Activated B cell treated with CpG ODN at 0.5 μM for 24 hours (primary cell): ENCODE measurements at places on chromosomes 6 and 20. TPM values are rescaled to one million over a fixed set of nuclear protein-coding genes. Genes with fewer than 3 reads are reported as not detected.

Gene PREX1
- 65.0 and 71.4 TPM in 2 replicates for total RNA-seq

Gene MTHFD1L
- total RNA-seq: 56.4 and 60.4 TPM in 2 replicates

DNA sequence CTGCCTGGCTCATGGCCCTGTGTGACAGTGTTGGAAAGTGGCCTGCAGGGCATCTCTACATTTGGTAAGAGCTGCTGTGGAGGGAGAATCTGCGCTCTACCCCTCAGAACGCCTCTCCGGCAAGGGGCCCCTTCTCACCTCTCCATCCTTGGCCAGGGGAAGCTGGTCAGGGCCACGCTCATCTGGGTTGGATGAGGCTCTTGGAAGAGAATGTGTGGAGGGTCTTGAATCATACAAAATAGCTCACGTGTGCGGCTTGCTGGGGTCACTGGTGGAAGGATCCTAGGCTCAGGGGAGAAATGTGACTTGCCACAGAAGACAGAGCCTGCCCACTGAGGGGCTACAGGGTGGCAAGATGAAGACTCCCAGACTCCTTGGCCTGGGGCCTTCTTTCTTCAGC lies 105.0 kb downstream of the SCML4 start:
- H3K27ac ChIP-seq: peak overlapping the region; percentile 7
- no peak overlapping the region for H3K4me3 ChIP-seq
- H3K4me1 ChIP-seq: peaks cover 9% of the 10 kb centered on the region
- H3K27me3 ChIP-seq: no peaks in the 10 kb centered on the region
- H3K36me3 ChIP-seq: peaks cover 30% of the 10 kb centered on the region

- peak overlapping the region; percentile 73 for H3K4me3 ChIP-seq
- peak overlapping the region; percentile 59 for H3K27ac ChIP-seq
- no peaks in the 10 kb centered on the region for H3K27me3 ChIP-seq
- H3K36me3 ChIP-seq: peaks cover 34% of the 10 kb centered on the region
Measured at GRCh38 chr6:167020206-167020605, 21.0 kb downstream of the CEP43 start.

DNA sequence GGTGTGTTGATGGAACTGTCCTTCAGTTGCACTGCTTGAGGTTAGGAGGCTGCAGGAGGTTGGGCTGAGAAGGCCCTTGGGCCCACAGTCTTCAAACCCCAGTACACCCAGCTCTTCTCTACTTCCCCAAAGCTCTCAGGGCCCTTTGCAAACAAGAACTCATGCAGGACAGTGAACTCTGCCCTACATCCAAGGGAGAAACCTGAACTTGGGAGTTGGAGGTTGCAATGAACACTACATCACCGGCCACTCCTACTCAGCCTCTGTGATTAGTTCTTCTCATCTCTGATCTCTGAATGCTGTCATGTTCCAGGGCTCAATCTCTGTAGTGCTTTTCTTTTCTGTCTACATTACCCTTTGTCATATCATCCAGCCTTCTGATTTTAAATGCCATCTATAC lies 148.5 kb upstream of the PDE7B start:
- H3K4me3 ChIP-seq: no peak overlapping the region
- DNase-seq: no peak
- H3K36me3 ChIP-seq: no peaks in the 10 kb centered on the region
- H3K4me1 ChIP-seq: peaks cover 9% of the 10 kb centered on the region
- no peak overlapping the region for H3K27ac ChIP-seq

GRCh38 chr6:30787954-30788353 lies 43.6 kb upstream of the IER3 start:
- peaks cover 8% of the 10 kb centered on the region for H3K4me1 ChIP-seq
- DNase-seq: no peak
- no peak overlapping the region for H3K27ac ChIP-seq

DNA sequence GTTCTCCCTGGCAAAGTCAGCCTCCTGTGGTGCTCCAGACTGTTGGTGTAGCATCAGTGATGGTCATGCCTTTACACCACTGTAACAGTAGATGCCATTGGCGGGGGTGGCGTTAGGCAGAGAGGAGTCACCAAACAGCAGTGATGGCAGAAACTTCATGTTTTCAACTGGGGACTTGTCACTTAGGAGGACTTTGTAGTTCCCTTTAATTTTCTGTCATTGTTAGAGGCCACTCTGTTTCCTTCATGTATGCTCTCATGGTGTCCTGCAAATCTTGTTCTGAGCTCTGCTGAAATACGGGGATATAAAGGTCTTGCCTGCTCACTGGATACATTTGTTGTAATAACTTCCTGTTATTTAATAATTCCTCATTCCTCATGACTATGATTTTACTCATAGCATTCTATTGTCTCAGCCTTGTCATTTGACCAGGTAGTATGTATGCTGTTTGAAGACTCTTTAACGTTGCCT lies 4.6 kb downstream of the MAP3K4 start:
- H3K4me3 ChIP-seq: no peak overlapping the region
